ENCODE measurements at places on chromosomes 11 and 22.
A peak's percentile ranks its signal among the peaks of the same experiment; 100 is the strongest.

GRCh38 chr11:7275133-7275532, 23.4 kb downstream of the SYT9 start:
- no peak for DNase-seq

DNA sequence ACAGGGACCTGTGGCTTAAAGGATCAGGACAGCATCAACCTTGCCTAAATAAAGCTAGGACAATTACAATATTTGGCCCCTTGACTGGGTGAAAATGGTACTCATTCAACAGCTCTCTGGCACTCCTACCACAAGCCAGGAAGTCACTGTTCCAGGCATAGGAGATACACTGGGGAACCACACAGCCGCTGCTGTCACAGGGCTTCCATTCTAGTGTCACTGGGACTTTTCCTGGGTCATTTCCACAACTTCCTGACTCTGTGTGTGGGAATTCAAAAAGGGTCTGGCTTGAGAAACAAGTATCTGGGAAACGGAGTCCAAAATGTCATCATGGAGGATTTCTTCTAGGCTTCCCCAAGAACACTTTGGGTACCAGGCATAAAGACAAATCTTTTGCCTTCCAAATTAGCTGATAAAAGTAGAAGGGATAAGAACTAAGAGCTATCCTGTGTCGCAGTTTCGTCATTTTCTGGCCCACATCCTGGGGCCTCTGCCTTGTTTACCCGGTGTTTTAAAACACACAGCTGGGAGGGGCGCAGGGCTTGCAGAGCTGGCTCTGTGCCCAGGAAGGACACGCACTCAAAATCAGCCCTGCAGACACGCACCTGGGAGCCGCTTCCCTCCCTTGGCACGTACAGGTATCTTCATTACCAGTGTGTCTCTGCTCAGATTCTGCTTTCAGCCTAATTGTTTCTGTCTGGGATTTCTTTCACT, 38.0 kb downstream of the TMEM45B start:
- peak; percentile 59 for DNase-seq

DNA sequence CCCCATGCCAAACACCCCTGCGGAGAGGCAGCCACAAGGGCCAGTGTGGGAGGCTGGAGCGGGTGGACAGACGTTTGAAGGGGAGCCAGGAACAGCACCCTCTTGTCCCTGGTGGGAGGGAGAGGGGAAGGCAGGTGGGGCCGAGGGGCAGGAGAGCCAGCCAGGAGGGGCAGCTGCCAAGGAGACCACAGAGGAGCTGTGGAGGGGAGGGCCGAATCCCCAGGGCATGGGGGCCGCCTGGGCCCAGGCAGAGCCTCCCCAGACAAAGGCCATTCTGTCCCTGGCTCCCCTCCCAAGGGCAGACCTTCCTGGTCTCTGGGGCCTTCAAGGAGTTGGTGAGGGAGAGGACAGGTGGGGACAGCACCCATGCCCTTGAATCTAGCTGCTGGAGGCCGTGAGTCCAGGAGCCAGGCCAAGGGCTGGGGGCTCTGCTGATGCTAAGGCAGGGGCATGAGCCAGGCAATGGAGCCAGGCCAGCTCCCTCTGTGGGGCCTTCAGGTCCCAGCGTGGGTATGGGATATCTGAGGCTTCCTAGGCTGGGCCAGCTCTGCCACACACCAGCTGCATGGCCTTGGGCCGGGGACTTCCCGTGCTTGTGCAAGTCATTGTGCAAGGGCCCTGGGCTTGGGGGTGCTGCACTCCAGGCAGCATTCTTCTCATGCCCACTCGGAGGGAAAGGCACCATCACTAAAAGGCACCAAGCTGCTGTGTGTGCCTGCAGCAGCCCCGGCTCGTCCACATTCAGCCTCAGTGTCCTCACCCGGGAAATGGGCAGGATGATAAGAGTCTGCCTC, 11.4 kb downstream of the EMID1 start:
- DNase-seq, result peak; percentile 76

- DNase-seq, result no peak
Observed at GRCh38 chr11:125638315-125638714, 13.4 kb downstream of the CHEK1 start.

- DNase-seq, result no peak
Observed at GRCh38 chr22:44491269-44492035, 6.6 kb downstream of the RTL6 start.

GRCh38 chr22:38214302-38215056, 12.7 kb downstream of the MAFF start:
- peak; percentile 75 for DNase-seq

GRCh38 chr11:12007769-12008737, at the start of gene DKK3:
TSS of gene DKK3 (minus strand) at chr11:12008626. CDS start at chr11:12008582, 44 bp downstream.
- DNase-seq, result no peak

DNA sequence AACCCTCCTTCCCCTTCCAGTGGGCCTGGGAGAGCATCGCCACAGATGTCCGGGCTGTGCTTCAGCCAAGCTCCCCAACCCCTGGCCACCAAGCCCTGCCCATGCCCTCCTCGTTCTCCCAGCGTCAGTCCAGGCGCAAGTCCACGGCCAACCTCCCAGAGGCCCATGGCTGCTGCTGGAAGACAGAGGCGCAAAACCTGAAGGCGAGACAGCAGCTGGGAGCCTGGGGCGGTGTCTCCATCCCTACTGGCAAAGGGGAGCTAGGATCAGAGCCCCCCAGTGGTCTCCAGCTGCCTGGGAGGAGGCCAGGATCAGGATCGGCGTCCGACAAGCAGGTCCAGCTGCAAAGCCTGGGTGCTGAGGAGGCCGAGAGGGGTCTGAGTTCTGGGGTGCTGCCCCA, 1.9 kb downstream of the TSGA10IP start:
- DNase-seq, result no peak

GRCh38 chr11:101487775-101488174, 96.0 kb downstream of the TRPC6 start:
- no peak for DNase-seq

DNA sequence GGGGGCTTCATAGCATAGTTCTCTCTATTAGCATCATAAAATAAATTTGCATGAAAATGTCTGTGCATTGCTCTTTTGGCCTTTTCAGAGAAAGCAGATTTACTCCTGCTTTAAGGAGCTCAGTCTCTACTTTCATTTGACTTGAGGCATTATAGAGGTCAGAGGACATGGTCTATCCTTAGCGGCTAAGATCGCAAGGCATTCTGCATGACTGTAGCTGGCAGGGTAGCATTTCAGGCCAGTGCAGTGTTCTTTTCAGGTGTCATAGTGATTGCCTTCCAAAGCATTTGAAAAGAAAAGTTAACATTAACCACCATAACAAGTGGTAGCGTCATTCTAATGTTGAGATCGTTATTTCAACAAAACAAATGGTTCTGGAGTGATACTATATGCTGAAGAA, 126.5 kb downstream of the NCAM1 start:
- DNase-seq, result no peak

- no peak for DNase-seq
Observed at GRCh38 chr22:41425660-41426365, 20.8 kb downstream of the TOB2 start.

- peak; percentile 13 for DNase-seq
Observed at GRCh38 chr11:7348432-7349304, 97.0 kb downstream of the SYT9 start.

DNA sequence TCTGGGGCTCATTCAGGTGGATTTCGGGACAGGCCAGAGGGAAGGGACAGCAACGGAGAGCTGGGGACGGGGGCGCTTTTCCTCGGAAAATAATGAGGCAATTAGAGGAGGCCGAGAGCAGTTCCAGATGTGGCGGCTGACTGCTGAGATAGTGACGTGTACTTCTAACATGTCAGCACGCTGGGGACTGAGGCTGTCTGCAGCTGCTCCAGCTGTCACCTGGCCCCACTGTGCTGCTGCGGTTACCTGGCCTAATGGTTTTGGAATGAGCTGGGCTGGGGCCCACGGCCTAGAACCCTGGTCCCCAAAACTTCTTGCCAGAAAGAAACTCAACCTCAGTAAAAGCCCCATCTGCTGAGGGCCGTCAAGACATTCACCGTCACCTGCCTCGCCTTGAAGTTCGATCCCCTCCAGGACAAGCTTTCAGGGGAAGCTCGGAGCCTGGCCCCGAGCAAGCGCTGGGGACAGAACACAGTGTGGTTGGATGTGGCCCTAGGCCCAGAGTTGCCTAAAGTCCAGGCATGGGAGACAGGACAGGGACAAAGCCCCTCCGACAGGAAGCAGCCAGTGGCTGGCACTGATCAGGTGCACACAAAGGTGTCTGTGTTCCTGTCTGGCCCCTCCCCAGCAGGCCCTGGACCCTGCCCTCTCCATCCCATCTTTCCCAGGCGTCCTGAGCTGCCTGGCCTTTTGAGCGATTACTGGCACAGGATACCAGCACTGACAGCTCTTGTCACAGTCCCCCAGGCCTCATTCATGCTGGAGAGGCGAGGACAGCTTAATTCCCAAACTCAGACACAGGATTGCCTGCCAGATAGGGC, 22.1 kb downstream of the RPUSD4 start:
- DNase-seq, result no peak

GRCh38 chr11:125117429-125117828, 6.0 kb upstream of the TMEM218 start:
- no peak for DNase-seq

GRCh38 chr11:35305670-35306382, 113.5 kb downstream of the SLC1A2 start:
- DNase-seq, result peak; percentile 68

- DNase-seq, result peak; percentile 7
Observed at GRCh38 chr22:46233231-46233630, 16.9 kb downstream of the CDPF1 start.

- DNase-seq, result no peak
Observed at GRCh38 chr11:17579451-17579850, 32.4 kb downstream of the OTOG start.

DNA sequence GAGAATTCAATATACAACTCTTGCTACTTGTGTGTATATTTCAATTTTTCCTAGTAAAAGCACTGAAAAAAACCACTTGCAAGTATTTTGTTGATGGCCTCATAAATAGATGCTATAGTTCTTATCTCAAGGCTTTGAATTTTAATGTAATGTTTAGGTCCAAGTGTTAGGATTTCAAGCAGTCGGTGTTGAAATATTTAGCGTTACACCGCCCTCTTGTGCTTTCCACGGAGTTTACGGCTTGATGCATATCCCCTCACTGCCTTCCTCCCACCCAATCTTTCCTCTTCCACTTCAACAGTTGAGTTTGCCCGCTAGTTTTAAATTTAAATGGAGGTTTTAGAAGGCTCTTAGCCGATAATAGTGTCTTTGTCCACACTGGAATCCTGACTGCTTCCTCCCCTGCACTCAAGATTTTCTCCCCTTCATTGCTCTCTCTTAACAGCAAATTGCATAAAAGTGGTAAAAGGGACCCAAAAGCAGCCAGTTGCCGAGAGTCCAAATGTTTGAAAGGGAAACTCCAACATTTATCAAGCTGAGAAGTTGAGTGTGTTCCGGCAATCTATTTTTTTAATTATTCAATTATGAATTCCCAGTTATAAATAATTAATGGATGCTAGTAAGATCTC, 25.9 kb upstream of the HTATIP2 start:
- DNase-seq, result peak; percentile 64

DNA sequence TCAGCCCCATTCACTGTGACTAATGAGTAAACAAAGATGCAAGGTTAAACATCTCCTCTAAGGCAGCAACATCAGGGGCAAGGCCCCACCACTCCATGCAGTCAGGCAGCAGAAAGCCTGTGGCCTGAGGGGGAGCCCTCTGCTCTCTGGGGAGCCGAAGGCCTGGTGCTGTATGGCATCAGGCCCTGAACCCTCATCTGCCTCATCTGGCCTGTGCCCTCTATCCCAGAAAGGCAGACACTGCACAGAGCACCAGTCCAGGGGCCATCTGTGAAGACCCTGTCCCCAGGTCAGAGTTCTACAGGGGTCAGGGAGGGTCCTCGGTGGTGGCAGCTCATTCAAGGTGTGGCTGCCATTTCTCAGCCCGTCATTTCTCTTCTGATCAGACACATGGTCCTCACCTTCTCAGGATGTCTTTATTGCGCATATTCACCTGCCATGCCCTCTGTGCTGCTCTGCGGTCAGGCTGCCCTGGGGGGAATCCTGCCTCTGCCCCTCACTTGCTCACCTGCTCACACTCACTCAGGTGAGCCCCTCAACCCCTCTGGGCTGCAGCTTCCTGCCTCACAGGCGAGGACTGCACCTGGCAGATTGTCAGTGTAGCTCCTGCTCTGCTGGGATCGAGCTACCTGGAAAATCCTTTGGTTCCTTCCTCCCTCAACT, 103.1 kb upstream of the PITPNB start:
- DNase-seq, result no peak

GRCh38 chr11:487571-488021, 19.4 kb downstream of the RNH1 start:
- no peak for DNase-seq

- no peak for DNase-seq
Observed at GRCh38 chr11:121489823-121490222, 37.1 kb upstream of the SORL1-AS1 start.

GRCh38 chr11:64804346-64805210, 1.6 kb upstream of the MAP4K2 start:
- DNase-seq, result no peak

DNA sequence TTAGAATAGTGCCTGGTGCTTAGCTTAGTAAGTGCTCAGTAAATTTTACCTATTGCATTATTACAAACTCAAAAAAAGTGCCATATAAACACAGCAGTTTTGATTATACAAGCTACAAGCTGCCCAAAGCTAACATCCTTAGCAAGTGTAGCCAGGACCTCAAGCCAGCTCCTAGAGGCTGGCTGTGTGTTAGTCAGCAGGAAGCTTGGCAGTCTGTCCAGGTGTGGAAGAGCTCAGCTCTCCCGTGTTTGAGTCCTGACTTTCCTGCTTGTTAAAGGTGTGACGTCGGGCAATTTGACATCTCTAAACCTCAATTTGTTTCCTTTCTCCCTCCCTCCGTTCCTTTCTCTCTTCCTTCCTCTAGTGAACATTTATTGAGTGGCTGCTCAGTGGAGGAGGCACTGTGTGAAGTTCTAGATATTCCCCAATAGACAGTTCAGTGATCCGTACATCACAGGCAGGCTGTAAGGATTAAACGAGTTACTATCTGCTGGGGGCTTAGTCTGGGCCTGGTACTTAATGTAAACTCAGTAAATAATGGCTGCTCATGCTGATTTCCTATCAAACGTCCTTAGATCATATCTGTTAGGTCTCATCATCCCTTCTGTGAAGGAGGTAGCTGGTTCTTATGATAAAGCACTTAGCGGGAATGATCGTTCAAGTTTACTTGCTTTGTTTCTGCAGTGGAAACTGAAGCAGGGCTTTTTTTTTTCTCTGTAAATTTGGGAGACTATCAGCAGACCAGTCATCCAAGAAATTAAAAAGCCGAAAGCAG, 68.7 kb downstream of the PRR5L start:
- no peak for DNase-seq

DNA sequence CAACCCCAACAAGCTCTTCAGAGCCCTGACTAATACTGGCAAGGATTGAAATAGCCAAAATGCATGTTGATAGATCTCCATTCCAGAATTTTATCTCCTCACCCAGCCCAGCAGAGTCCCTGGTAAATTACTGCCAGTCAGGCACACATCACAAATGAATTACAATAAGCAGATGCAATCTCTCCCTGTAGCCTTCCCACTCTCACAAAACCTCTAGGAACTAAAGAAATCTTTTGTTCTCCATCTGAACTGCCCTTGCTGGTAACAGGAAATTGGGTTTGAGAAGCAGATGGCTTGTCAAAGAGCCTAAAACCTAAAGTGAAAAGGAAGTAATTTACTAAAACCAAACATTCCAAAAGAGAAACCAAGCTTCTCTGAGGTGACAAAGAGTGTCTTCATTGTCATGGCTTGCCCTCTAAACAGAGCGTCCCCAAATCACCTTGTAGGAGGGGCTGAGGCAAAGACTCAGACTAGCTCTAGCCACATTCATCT, 59.5 kb downstream of the FAM168A start:
- no peak for DNase-seq

GRCh38 chr11:116353589-116353988, 419.2 kb downstream of the BUD13 start:
- DNase-seq, result no peak

All from choroid plexus epithelial cell (primary cell).